Activated gamma-delta T cell treated with Interleukin-2 at 50 U/mL for 16 hours (primary cell): ENCODE measurements at places on chromosomes 2 and 18.

- DNase-seq, result no peak
Observed at GRCh38 chr18:8300751-8301410, 308.4 kb upstream of the RAB12 start.

GRCh38 chr2:238657132-238658053 lies 190.5 kb upstream of the TWIST2 start:
- DNase-seq, result no peak

- DNase-seq, result no peak
Observed at GRCh38 chr2:77147153-77147552, 375.0 kb downstream of the LRRTM4 start.

DNA sequence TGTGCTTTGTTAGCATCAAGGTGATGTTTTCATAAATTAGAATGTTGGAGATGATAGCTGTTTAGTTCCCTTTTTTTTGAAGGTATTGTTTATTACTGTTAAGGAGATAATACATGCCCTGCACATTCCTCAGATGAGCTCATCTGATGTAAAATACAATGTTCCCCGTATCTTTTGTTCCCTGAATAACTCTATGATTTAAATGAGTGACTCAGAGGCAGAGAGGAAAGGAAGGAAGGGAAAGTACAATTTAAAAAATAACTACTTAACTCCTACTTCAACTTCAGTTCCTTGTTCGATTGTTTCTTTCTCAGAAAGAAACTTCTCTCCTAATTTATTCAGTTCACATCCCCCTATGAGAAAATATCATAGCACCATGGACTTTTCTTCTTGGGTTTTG lies 208.7 kb downstream of the KCNE4 start:
- DNase-seq, result no peak

GRCh38 chr2:118923371-118923770 lies 18.6 kb upstream of the MARCO start:
- no peak for DNase-seq

- DNase-seq, result no peak
Observed at GRCh38 chr18:35808796-35809195, 163.7 kb upstream of the RMP24 start.

- DNase-seq, result no peak
Observed at GRCh38 chr2:42303252-42303651, 57.8 kb downstream of the COX7A2L start.

DNA sequence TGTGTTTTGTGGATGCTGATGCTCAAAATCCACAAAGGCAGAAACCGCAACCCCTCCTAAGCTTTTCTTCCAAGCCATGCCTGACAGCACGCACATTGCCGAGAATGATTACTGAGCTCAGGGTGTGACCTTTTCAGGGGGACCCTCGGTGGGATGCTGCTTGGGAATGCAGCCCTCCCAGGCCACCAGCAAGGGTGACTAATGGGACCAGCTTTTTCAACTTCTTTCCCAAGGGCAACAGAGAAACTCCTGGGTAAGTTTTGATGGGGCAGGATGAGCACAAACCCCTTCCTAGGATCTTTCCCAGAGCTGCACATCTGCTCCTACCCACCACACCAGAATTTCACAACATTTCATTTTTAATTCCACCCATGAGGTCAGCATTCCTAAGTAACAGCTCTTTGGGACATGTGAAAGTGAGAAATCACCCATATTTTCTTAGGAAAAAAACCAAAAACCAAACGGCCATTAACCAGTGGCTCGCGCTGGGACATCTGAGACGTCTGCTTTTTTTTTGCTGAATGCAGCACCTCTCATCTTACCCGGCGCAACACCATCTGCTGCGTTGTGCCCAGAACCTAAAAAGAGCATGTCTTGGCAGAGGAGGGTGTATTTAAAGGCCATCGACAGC lies 119.0 kb downstream of the ARL4C start:
- DNase-seq, result no peak

DNA sequence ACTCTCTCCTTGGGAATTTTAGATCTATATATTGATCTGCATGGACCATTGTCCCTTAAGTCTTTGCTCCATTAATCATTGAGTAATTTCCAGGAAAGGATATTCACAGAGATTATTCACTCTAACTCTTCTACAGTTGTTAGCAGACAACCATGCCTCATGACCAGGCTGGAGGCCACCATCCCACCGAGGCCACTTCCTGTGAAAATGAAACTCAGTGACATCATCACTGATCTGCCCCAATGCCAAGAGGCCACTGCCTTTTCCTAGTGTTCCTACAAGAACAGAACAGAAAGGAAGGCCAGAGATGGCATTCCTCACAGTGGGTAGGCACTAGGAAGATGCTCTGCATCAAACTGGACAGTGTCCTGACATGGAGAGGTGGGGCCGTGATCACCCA lies 161.3 kb downstream of the DTNA start:
- DNase-seq, result no peak

DNA sequence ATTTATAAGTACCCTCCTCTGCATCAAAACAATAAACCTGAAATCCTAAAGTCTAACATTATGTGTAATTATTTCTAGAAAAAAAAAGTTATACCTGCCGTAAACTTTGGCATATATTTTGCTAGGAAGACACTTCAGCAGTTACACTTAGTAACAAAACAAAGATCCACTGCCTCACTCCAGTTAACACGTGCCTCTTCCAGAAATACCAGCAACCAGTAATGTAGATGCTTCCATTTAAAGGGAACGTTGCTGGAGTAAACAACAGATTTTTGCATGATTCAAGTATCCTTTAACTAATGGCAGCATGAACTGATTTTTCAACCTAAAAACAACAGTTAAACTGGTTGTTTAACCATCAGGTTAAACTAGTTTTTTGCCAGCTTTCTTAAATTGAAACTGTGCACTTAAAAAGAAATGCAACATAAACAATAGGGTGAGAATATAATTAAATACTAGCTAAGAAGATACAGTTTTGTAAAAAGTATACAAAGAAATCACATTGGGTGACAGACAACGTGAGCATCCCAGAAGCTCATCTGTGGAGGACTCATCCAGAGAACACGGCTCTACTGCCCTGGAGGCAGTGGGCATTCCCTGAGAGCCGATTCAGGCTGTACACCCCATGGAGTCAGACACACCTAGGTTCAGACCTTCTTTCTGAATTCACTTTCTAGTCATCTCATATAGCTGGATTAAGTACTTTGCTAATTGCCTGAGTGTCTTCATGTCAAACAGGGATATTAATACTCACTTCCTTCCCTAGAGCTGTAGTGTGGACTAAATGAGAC lies 22.3 kb downstream of the MGAT4A start:
- no peak for DNase-seq

DNA sequence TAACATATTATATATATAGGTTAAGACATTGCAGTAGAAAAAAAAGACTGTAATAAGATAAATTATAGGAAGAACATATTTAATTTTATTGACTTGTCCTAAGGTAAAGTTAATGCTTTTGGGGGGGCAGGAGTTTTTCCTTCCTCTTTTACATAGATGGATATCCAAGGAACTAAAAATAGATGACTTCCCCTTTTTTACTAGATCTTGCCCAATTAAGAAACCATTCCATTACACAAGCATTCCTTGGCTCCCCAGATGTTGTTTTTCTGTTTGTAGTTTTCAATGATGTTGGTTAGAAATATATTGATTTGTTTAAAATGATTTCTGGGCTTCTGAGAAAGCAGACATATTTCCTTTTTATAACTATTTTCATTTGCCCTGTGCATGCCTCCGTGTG lies 22.4 kb upstream of the PMAIP1 start:
- no peak for DNase-seq

DNA sequence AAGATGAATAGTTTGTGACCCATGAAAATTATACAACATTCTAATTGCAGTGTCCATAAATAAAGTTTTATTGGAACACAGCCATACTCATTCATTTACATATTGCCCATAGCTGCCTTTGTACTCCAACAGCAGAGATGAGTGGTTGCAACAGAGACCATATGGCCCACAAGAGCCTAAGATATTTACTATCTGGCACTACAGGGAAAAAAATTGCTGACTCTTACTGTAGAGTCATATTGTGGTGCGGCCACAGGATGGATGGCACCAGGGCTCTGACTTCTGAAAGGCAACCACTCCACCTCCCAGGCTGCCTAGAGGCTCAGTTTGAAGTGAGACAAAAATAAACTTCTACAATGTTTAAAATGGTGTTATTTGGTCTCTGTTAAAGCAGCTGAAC lies 404.0 kb upstream of the ATP5MC3 start:
- no peak for DNase-seq

- DNase-seq, result no peak
Observed at GRCh38 chr2:54723996-54724559, 616 bp downstream of the EML6 start.

GRCh38 chr2:68943581-68944568 lies 8.8 kb downstream of the GKN2 start:
- DNase-seq, result peak; percentile 52

- DNase-seq, result no peak
Observed at GRCh38 chr2:218743068-218743467, 32.4 kb downstream of the TTLL4 start.

DNA sequence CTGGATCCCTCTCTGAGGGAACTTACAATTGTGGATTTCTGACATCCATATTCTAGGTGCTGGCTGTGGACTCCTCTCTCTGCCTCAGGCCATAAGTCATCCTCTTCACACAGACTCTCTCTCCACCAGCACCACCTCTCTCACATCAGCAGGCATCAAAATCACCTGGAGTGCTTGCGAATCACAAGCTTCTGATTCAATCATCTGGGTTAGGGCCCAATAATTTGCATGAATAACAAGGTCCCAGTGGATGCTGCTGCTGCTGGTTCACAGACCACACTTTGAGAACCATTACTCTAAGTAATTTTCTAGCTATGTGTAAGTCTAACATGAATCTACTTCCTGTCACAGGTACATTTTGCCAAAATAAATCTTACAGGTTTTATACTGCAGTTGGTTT lies 214.9 kb downstream of the DSEL start:
- no peak for DNase-seq

DNA sequence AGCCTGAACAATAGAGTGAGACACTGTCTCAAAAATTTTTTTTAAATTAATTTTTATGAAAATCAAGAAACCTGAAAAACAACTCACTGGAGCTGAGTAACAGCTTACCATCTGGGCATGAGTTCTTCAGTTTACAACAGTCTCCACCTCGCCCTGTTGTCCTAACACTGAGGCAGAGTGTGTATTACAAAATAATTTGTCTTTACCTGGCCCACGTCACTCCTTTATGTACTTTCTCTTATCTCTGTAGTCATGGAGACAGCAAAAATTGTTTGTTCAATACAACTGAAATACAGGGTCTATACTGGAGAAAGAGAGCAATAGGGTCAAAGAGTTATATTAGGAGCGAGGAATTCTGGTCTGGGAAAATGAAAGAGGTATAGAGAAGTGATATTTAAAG lies 48.1 kb downstream of the CYTIP start:
- DNase-seq, result no peak

GRCh38 chr18:2002604-2003003 lies 568.7 kb downstream of the METTL4 start:
- no peak for DNase-seq

- DNase-seq, result peak; percentile 35
Observed at GRCh38 chr2:73070643-73071359, 711 bp downstream of the SFXN5 start.

DNA sequence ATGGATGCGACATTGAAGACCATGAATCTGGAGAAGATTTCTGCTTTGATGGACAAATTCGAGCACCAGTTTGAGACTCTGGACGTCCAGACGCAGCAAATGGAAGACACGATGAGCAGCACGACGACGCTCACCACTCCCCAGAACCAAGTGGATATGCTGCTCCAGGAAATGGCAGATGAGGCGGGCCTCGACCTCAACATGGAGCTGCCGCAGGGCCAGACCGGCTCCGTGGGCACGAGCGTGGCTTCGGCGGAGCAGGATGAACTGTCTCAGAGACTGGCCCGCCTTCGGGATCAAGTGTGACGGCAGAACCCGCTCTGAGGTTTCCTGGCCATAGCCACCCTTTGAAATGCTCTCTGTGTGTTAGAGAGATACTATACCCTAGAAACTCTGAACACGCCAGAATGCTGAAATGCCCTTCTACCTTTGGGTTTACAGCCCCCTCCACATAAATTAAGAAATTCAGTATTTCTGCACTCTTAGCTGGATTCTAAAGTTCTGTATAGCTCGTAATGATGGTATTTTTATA lies 659 bp downstream of the CHMP1B start:
- DNase-seq, result peak; percentile 41

DNA sequence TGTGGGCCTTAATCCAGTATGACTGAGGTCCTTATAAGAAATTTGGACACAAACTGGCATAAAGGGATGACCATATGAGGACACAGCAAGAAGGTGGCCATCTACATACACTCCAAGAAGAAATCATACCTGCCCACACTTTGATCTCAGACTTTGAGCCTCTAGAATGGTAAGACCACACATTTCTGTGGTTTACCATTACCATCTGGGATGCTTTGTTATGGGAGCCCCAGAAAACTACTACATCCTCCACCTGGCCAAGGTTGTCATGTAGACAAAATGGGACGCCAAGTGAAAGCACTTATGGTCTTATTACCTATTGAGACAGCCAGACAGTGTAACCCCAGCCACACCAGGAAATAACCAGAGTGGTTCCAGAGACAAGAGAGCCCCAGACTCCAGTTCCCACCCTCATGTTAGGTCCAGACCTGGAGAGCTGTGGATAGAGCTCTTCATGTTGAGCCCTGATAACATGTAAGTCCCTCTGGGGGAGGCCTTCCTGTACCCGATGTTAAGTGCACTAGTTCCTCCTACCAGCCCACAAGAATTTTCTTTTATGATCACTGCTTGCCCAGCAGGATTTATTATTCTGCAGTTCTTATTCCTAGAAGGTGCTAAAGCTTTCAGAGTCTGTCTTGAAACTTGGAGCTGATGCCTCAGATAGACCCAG lies 4.6 kb upstream of the ADD2 start:
- no peak for DNase-seq

GRCh38 chr2:138665937-138666336 lies 114.3 kb downstream of the NXPH2 start:
- DNase-seq, result no peak

DNA sequence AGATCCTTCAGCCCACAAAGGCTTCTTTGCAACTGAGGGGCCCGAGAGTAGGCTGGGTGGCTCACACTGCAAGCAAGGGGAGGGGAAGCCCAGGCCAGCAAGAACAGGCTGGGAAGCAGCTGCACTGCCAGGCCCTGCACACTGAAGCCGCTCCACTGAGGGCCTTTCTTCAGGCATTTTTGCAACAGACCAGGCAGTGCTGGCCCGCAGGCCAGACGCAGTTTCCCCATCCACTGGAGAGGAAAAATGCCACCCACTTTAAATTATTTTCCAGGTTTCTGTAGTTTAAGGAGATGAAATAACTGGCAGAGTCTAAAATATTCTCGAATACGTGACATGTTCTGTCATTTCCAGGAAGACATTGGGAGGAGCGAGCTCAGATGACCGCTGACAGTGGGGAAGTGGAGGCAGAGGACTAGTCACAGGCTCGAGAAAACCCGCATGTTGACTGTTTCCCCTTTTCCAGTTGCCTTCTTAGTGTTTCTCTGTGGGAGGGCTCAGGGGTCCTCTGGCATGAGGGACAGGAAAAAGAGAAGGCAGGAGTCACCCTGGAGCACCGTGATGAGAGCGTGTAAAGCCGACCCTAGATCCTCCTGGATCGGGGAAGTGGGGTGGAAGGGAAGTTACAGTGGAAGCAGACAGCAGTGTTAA lies 53.3 kb upstream of the B3GNT7 start:
- no peak for DNase-seq
